ENCODE measurements at places on chromosomes 11 and 22. TPM values are rescaled to one million over a fixed set of nuclear protein-coding genes. Genes with fewer than 3 reads are reported as not detected.

- no peak for DNase-seq
These were observed 25.1 kb downstream of the FBXO7 start for GRCh38 chr22:32499666-32500065.

DNA sequence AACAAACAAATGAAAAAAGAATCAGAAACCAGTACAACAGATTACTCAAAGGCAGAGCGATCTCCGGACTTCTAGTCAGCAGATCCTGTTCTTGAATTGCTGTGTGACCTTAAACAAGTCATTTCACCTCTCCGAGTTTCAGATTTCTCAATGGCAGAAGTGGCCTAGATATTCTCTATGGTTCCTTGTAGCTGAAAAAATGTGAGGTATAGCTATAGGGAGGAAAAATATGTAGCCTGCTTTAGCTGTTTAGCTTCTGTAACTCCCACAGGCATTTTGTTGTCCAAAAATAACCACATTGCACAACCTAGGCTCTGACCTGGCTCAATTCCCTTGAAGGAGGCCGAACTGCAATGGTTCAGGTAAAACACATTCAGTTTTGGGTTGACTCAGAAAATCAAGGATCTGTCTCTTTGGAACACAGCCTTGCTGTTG lies 100.7 kb downstream of the DBX1 start:
- DNase-seq: no peak

- DNase-seq: no peak
These were observed 20.6 kb downstream of the FLRT1 start for GRCh38 chr11:64056213-64056785.

GRCh38 chr11:16293204-16293681 lies 63.1 kb downstream of the SOX6 start:
- DNase-seq: peak; percentile 35

- DNase-seq: no peak
These were observed 31.6 kb upstream of the CAVIN3 start for GRCh38 chr11:6351782-6352382.

GRCh38 chr11:32920570-32920969 lies 28.0 kb downstream of the QSER1 start:
- no peak for DNase-seq

GRCh38 chr11:70462818-70463477 lies 64.6 kb downstream of the CTTN start:
- no peak for DNase-seq

Gene NCF4
- not detected for total RNA-seq

Gene TEF
- 10.6 TPM for total RNA-seq

Gene OTOG
- not detected for total RNA-seq

All from HFFc6 (cell line).